ENCODE measurements at places on chromosomes 13 and 19. TPM values are rescaled to one million over a fixed set of nuclear protein-coding genes. Genes with fewer than 3 reads are reported as not detected.

The YJEFN3 gene
- 0.24 TPM for total RNA-seq

The PROZ gene
- not detected for total RNA-seq

The ZNF112 gene
- 9.1 TPM for total RNA-seq

The RUBCNL gene
- total RNA-seq, result 7.0 TPM

The CLDND2 gene
- not detected for total RNA-seq

The MUC16 gene
- not detected for total RNA-seq
